ENCODE measurements at places on chromosomes 4 and X. TPM values are rescaled to one million over a fixed set of nuclear protein-coding genes. Genes with fewer than 3 reads are reported as not detected.

- DNase-seq: no peak
Observed at GRCh38 chrX:120736989-120737388, 107.1 kb upstream of the C1GALT1C1 start.

DNA sequence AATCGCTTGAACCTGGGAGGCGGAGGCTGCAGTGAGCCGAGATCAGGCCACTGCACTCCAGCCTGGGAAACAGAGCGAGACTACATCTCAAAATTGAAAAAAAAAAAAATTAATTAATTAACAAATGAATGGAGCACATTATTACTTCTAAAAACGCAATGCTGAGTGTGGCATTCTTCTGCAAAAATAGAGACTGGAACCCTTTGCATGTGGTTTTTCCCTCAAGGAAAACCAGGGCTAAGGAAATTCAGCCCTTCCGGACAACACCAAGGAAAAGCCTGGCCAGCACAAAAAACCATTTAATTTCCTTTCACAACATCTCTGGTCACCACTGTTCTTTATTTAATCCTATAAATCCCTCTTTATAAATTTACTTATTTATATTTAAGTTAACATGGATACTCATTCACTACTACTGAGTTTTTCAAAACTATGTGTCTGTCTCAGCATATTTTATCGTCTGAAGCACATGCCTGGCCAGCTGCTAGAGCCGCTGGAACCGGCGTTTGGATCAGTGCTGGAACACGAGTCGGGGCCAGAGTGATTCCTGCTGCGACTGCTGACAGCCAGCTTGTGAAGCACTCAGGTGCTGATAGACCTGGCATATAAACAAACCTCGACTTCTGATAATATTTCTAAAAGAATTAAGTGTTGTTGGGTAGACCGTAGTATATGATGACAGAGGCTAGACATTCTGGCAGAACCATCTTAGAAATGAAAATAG is 84.5 kb upstream of the WWC2 start:
- DNase-seq: no peak

GRCh38 chr4:73729534-73730165 is 10.7 kb upstream of the CXCL8 start:
- DNase-seq: peak; percentile 42

Gene CNKSR2
- 1.1 TPM for polyA plus RNA-seq

DNA sequence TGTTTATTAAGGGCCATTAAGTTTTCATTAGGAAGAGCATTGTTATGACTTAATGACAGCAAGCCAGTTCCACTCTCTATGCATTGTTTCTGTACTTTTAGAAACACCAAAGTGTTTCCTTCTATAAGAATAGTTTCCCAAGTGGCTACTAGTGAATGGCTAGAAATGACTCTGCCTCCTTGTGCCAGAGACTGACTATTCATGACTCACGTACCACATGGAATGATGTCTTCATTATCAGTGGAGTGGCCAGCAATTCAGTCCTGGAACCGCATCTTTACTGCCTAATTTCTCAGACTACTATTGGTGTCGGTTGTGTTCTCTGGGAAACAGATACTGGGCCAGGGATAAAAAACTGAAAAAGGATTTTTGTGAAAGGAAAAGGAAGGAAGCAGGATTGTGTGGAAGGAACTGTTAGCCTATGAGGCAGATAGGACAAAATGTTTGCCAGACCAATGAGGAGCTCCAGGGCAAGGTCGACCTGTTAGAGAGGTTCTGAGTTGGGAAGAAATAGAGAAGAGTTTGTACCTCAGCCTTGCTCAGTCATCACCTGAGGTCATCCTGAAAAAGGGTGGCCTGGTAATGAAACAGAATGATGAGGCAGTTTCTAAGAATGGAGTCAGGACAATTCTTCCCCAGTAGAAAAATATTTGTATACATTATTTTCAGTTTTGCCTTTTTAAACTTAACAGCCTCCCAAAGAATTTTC is 218.6 kb downstream of the SPCS3 start:
- no peak for DNase-seq

DNA sequence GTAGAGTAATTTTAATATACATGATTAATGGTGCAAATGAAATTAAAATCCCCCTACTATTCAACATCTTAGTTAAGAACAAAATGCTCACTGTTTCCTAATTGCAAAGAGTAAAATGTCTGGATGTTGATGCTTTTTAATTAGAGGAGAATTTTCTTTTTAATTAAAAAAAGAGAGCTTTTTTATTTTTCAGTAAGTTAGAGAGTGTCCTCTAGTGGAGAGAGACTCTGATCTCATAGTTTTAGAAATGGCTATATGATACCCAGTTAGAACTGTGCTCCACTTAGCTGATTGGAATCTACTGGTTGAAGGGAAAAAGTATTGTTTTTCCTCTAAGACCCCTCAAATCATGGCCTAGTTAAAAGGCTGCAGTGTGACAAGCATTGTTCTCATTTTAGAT is 312.0 kb upstream of the MAGEB2 start:
- no peak for DNase-seq

Gene PASD1
- not detected for polyA plus RNA-seq

DNA sequence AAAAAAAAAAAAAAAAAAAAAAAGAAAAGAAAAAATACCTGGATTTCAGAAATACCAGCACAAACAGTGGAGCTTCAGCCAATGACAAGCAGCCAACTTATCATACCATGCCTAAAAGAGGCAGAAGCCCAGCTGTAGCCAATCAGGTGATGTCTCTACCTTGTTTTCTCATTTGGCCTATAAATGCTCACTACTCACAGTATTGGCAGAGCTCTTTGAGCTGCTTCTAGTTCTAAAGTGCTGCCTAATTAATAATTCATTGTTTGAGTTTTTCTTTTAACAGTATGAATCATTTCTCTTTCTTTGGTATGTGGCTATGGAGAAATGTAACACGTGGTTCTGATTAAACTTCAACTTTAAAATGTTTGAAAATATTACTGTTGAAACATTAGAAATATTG is 188.8 kb upstream of the TECRL start:
- no peak for DNase-seq

DNA sequence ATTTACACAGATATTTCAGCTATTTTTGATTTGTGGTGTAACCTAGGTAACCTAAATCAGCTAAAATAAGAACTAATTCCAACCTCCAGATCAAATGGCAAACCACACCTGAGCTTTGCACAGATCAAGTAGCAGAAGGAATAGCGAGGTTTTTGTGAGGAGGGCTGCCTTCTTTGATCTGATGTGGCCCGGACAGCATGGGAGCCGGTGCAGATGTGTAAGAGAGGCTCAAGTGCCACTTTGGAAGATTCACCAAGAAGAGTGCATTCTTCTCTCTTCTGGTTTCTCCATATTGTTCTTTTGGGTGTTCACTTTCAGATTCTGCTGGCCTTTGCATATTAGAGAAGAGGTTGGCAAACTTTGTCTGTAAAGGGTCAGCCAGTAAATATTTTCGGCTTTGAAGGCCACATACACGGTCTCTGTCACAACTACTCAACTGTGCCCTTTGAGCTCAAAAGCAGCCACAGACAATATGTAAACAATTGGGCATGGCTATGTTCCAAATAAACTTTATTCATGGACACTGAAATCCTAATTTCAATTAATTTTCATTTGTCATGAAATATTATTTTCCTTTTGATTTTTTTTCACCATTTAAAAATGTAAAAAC is 78.9 kb upstream of the FAM9C start:
- DNase-seq: no peak

DNA sequence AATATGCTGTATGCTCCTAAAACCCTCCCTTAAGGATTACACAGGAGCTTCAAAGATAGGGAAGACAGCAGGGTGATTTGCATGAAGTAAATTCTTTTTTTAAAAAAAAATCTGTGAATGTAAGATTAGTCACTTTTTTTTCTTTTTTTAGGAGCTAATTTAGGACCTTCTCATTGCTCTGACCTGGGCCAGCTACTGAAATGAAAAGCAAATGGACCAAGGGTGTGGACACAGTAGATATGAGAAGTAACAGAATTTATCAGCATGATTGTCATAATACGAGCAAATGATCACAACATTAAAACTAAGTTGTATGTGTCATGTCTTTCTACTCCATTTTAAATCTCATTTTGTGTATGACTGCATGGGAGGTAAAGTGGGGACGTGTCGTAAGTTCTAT is 6.6 kb upstream of the FGF5 start:
- DNase-seq: no peak

- DNase-seq: no peak
Observed at GRCh38 chr4:137238456-137239162, 293.7 kb downstream of the PCDH18 start.

Gene MAPK10
- polyA plus RNA-seq: 54.5 TPM

- DNase-seq: no peak
Observed at GRCh38 chr4:86512631-86513030, 81.5 kb upstream of the PTPN13 start.

DNA sequence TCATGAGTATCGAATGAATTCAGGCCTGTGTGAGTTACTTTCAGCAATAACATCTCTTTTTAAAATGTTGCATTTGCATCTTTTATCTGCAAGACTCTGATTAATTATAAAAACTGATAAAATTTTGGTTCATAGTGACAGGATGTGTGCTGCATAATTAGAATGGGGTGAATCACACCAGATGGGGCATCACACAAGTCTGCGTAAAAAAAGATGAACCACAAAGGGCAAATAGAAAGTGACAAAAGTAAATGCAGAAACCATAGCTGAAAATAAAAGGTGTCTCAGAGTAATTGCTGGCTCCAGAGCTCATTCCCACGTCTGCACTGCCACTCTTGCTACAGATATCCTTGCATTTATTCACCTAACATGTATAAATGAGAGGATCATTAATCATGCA is 131.1 kb downstream of the HS3ST1 start:
- DNase-seq: no peak

GRCh38 chrX:121570072-121570841 is 522.8 kb downstream of the GLUD2 start:
- no peak for DNase-seq

Gene PDCL2
- polyA plus RNA-seq: not detected

Gene VEGFC
- polyA plus RNA-seq: 16.6 TPM
